Astrocyte of the hippocampus (primary cell): ENCODE measurements at places on chromosomes 4 and X.
A peak's percentile ranks its signal among the peaks of the same experiment; 100 is the strongest.

- peak; percentile 73 for DNase-seq
Measured at GRCh38 chr4:72295966-72296557, 264.3 kb downstream of the NPFFR2 start.

DNA sequence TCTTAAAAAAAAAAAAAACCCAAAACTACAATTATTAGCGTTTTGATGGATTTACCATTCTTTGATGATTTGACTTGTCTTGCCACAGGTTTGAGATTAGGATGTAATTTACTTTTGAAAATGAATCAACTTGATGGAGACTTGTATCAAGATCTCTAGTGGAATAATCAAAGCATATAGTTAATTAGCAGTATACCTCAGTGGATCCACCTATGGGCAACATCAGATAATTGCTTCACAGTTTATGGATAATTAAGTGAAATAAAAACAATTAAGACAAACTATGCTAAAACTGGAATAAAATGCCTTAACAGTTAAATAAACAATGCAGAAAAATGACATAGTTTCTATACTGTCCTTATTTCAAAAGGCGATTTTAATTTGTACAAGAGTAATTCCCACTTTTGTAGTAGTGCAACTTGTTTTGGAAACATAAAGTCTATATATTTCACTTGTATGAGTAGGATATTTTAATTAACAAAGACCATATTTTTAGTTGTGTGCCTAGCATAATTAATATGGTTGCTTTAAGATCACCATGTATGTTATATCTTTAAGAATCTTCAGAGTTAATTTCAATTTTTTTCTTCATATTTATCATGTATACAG, 4.2 kb downstream of the CPEB2 start:
- peak; percentile 29 for DNase-seq

DNA sequence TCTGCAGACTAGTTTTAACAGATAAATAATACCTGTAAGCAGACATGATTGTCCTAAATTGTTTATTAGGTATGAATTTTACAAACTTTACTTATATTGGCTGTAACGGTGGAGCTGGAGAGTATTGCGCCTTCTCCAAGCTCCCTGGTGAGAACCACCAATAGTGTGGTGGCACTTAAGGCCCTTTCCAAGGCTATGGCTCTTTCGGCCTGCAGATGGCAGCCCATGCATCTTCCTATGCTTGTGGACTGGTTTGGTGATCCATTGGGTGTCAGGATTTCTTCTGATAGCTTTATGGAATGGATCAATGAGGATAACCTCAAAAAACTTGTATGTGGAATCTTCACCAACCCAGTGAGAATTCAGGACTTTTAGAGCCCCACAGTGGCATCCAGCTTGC, 7.8 kb downstream of the LARP1B start:
- DNase-seq: peak; percentile 22

- peak; percentile 70 for DNase-seq
Measured at GRCh38 chr4:154506253-154506652, 14.7 kb upstream of the DCHS2 start.

- peak; percentile 45 for DNase-seq
Measured at GRCh38 chr4:108171339-108172230, 2.9 kb upstream of the LEF1 start.

DNA sequence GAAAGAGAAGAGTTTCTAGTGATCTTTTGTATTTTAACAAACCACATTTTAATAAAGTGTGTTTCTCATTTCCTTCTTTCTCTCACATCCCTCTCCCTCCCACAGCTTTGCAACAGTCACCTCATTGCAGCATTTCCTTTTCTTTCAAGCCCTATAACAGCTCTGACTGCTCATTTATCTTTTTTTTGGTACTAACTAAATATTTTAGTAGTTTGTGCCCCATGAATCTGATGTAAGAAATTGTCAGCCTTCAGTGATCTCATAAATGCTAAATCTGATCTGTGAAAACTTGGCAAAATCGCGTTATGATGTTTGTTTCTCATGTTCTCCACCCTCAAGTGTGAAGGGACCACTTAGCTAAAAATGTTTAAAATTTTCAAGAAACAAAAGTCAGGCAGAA, 258.5 kb upstream of the SLIT2 start:
- DNase-seq: no peak

DNA sequence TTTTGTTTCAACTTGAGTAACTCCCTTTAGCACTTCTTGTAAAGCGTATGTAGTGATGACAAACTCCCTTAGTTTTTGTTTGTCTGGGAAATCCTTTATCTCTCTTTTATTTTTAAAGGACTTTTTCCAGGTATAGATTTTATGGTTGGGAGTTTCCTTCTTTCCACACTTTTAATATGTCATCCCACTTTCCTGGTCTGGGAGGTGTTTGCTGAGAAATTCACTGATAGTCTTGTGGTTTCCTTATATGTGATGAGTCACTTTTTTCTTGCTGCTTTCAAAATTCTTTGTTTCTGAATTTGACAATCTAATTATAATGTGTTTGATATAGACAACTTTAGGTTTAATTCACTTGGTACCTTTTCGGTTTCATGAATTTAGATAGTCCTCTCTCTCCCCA, 353.9 kb downstream of the GPAT3 start:
- DNase-seq: peak; percentile 48

DNA sequence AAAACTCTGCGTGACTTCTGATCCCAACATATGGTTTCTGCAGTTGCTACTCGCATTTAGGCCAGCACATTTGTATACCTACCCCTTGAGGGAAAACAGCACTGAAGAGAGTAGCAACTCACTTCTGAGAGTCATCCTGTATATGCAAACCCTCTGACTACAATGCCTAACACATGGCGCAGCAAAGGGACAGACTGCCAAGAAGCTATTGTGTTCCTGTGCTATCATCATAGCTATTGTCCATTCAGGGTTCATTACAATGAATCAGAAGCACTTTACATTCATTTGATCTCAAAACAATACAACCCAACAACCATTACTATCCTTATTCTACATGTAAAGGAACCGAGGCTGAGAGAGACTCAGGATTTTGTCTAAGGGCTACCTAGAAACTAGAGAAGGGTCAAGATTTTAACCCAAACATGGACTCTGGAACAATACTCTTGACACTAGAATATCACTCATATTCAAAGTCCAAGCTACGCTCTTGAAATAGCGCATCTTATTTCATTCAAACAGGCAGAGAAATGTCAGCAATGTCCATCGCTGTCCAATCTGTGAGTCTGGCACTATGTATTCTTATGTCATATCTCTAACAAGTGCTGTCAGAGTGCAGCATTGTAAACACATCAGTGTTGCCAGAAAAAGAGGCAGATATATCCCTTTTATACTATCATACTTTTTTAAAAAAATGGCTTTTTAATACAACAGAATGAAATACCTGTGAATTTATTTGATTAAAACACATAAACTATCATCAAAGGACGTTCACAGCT, 173.6 kb downstream of the CORIN start:
- DNase-seq: no peak

DNA sequence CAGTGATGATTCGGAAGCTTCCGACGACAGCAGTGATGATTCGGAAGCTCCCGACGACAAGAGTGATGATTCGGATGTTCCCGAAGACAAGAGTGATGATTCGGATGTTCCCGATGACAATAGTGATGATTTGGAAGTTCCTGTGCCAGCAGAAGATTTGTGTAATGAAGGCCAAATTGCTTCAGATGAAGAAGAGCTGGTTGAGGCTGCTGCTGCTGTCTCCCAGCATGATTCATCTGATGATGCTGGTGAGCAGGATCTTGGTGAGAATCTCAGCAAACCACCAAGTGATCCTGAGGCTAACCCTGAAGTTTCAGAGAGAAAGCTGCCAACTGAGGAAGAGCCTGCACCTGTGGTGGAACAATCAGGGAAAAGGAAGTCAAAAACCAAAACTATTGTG, 14.2 kb downstream of the CXCR3 start:
- DNase-seq: no peak

- DNase-seq: peak; percentile 23
Measured at GRCh38 chr4:183541752-183542040, 36.8 kb downstream of the ING2 start.

GRCh38 chrX:118024482-118024881, 92.1 kb downstream of the KLHL13 start:
- no peak for DNase-seq

GRCh38 chrX:130084631-130085237, 25.6 kb downstream of the ELF4 start:
- DNase-seq: no peak

GRCh38 chr4:149999485-150000074, 78.7 kb upstream of the DCLK2 start:
- peak; percentile 82 for DNase-seq

DNA sequence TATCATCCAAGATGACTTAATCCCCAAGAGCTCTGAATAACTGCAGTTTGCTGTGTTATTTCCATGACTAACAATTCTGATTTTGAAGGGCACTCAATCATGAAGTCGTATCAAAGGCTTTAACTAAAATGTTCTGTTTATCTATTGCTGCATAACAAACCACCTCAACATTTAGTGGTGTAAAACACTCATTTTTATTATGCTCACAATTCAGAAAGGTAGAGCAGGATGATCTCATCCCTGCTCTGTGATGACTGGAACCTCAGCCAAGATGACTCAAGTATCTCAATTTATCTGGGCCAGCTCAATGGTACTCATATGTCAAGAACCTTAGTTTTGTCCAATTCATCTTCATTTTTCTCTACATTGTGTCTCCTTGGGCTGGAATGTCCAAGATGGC, 451.1 kb downstream of the PPARGC1A start:
- DNase-seq: peak; percentile 32

DNA sequence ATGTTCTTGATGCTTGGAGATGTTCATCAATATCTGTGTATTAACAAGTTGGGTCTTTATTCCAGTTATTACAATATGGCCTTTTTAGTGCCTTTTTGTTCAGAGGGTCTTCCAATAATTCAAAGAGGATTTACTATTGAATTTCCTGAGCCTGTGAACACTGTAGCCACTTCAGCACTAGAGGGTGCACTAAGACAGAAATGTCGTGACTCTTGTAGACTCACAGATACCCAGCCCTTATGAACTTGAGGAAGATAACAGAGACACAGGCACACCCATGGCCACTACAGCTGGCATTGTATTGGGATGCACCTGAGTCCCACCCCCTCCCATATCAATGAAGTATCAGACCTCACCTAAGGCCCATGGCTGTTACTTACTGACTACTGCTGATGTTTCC, 54.4 kb upstream of the ACTRT1 start:
- no peak for DNase-seq

GRCh38 chr4:69044247-69044646, 52.0 kb upstream of the UGT2B7 start:
- no peak for DNase-seq

GRCh38 chrX:14491689-14492088, 37.6 kb upstream of the GLRA2 start:
- DNase-seq: no peak

DNA sequence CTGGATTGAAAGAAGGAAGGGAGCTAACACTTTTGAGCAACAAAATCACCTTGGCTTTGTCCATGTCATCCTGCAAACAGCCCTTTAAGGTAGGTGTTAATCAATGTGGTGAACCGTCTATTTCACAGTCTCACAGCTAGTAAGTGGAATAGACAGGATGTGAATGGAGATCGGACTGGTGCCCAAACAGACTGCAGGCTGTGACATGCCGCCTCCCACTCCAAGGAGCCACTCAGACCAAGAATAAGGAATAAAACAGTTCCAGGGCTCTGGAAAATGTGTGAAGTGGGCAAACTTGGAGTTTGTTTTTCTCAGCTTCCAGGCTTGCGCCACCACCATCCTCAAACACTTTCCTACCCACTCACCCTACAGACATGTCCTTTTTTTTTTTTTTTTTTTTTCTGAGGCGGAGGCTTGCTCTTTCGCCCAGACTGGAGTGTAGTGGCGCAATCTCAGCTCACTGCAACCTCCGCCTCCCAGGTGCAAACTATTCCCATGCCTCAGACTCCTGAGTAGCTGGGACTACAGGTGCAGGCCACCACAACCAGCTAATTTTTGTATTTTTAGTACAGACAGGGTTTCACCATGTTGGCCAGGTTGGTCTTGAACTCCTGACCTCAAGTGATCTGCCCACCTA, 57.7 kb upstream of the SEC24B start:
- no peak for DNase-seq

- DNase-seq: no peak
Measured at GRCh38 chr4:176790398-176790797, 2.3 kb downstream of the VEGFC start.

GRCh38 chrX:154805696-154806091, 409 bp upstream of the MPP1 start:
- DNase-seq: peak; percentile 52

- DNase-seq: no peak
Measured at GRCh38 chrX:121479406-121479805, 432.0 kb downstream of the GLUD2 start.

- DNase-seq: no peak
Measured at GRCh38 chr4:22253431-22253830, 262.4 kb downstream of the ADGRA3 start.

GRCh38 chr4:52234561-52235440, 183.7 kb downstream of the SPATA18 start:
- peak; percentile 61 for DNase-seq

GRCh38 chr4:150578745-150579501, 3.0 kb upstream of the MAB21L2 start:
- DNase-seq: peak; percentile 68

DNA sequence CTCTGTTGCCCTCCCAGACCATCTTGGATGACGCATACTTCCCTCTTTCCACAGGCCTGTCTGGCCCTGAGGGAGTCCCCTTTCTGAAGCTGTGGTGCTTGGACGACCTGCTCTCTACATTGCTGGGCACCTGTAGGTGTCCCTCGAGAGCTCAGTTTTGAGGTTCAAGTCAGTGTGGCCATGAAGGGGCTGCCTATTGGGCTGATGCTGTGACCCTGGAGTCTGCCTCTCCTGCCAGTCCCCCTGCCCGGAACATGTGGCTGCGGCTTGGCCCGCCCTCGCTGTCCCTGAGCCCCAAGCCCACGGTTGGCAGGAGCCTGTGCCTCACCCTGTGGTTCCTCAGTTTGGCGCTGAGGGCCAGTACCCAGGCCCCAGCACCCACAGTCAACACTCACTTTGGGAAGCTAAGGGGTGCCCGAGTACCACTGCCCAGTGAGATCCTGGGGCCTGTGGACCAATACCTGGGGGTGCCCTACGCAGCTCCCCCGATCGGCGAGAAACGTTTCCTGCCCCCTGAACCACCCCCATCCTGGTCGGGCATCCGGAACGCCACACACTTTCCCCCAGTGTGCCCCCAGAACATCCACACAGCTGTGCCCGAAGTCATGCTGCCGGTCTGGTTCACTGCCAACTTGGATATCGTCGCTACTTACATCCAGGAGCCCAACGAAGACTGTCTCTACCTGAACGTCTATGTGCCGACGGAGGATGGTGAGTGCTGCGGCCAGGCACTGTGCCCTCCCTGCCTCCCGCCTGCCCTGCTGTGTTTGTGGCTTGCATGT, 3.0 kb downstream of the NLGN3 start:
- DNase-seq: no peak

DNA sequence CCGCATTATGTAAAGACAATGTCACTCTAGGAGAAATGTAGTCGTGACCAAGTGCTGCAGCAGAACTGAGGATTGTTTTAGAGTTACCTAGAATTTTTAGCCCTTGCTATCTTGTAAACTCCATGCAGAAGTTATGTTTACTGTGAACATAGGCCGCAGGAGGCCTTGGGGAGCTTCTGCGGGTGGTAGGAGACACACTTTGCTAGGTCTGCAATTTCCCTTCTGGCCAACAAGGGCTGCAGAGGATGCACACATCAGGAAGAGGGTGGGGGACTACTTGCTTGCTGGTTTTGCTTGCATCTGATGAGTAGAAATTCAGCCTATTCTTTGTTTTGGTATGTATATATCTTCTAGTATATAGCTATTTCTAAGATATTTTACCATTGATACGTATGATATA, 23.1 kb downstream of the BANK1 start:
- DNase-seq: no peak
